HS-27A (cell line): ENCODE measurements at places on chromosomes 2 and 18.

DNA sequence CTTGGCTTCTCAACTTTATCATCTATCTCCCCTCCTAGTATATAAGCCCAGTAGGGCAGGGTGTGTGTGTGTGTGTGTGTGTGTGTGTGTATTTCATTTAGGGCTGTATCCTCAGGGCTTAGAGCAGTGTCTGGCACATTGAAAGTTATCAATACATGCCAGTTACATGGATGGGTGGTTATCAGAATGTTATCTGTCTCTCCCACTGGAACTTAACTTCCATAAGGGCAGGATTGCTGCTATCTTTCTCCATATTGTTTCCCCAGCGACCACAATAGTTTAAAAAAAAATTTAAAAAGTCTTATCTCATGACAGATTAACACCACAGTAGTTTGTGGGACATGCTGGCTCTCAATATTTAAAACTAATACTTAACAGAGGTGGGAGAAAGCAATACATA lies 488.9 kb downstream of the PLCL1 start:
- no peak for DNase-seq

DNA sequence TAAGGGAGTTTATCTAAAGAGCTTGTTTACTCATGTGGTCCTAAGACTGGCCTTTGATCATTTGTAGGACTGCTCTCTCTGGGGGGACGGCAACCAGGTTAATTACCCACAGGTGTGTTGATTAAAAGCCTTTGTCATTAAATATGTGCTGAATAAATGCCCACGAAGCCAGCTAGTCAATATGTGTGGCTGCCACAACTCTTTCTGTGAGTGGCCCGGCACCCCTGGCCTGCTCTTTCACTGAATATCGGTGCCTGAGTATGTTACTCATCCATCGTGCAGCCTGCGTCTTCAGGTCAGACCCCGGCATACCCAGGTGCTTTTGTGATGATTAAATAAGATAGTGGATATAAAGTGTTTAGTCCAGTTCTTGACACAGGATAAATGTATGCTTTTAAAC lies 24.3 kb upstream of the FSHR start:
- DNase-seq = no peak

DNA sequence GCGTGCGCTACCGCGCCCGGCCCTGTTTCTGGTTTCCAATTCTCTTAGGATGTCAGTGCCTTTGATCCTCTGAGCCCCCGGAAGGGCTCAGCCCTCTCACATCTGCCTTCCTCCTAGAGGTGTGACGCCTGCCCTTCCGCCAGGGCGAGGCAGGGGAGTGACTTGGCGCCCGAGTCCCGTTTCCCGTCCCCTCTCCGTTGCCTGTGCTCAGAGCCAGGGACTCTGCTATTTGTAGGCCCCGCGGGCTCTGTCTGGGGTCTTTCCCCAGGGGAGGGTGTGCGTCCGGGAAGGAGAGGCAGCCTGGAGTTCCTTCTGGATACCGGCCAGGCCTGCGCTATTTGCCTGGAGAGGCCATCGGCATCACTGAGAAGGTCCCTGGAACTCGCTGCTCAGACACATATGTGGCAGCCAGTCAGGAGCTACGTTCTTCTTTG lies 103.7 kb upstream of the TAF1B start:
- no peak for DNase-seq

DNA sequence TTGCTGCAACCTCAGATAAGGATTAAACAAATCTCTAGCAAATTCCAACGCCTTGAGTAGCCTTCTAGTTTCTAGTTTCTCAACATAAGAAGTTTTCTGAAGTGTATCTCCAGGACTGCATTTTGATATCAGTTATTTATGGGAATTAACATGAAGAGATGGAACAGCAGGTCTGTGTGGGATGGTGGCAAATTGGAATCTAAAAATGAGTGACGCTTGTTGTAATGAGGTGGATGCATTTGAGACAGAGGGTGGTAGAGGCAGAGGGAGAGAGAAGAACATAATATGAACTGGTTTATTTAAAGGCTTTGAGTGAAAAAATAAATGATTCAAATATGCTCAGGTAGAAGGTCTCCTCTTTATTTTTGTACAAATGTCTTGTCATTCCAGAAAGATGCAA lies 446.8 kb upstream of the GCFC2 start:
- DNase-seq = no peak

DNA sequence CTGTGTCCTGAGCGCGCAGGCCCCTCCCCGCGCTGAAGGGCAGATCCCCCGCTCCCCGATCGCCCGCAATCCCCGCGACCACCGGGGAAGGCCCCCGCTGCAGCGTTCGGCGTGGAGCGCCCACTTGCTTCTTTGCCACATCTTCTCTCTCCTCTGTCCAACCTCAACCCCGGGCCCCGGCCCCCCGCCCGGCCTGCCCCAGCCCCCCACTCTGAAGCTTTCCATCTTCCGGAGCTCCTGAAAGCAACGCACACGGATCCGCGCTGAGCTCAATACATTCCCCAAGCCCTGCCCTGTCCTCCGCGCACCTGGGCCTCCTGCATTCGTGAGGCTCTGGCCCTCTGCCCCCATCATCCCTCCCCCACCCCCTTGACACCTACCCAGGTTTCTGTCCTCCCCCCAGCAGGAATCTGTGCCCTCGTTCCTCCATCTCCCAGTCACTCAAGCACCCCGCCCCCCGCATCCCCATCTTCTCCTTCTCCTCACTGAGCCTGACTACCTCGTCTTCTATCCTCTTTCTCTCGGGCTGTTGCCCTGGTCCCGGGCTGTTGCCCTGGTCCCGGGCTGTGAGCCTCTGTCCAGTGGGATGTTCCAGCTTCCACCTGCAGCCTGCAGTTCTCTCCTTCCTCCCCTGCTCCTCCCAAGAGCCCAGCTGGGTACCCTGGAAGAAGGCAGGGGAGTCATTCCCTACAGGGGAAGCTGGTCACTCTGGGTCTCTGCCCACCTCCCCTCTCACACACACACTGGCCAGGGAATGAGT lies 7.8 kb downstream of the SPEG start:
- no peak for DNase-seq

- peak; percentile 62 for DNase-seq
Observed at GRCh38 chr2:177242121-177242987, 22.2 kb downstream of the NFE2L2 start.

- no peak for DNase-seq
Observed at GRCh38 chr2:226873826-226874225, 38.0 kb downstream of the RHBDD1 start.
